ENCODE measurements at places on chromosomes 2 and 18.

GRCh38 chr2:118473846-118474540 is 373.5 kb downstream of the EN1 start:
- DNase-seq = no peak

GRCh38 chr2:201182650-201183364 is at the start of gene CASP10:
TSS of gene CASP10 (plus strand) at chr2:201183141. CDS start at chr2:201185778, 2,637 bp downstream.
- DNase-seq = peak; percentile 29

DNA sequence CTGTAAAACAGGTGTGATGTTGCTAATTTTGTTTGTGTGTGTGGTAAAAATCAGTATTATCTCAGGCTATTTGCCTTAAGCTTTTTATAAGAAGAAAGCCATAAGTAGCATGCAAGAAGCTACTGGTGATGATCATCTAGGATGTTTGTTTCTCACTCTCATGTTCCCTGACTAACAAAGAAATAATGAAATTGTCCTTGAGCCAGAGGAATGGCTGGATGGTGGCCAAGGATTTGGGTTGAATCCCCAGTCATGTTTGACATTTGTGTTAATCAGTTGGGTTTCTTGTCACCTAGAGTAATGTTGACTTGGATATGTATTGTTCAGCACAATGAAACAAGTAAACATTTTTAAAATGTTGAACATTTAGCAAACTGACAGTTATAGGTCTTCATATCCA is 496.8 kb upstream of the ZEB2 start:
- no peak for DNase-seq

- no peak for DNase-seq
Measured at GRCh38 chr2:45343251-45344017, 267.6 kb downstream of the SRBD1 start.

DNA sequence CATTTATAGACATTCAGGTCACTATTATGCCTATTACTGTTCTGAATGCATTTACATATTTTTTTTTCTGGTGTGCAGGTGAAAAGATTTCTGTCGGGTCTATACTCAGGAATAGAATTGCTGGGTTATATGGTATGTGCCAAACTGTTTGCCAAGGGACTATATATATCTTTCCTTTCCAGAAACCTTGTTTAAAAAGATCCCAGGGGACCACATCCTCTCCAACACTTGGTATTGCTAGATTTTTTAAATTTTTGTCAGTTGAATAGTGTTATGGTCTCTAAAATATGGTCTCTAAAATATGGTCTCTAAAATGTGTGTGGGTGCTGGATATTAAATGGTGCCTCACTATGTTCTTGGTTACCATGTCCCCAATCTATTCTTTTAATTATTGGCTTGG is 131.3 kb downstream of the INSIG2 start:
- no peak for DNase-seq

GRCh38 chr18:74334242-74334893 is 18.7 kb downstream of the C18orf63 start:
- DNase-seq = no peak

GRCh38 chr18:62346333-62347088 is 21.4 kb downstream of the TNFRSF11A start:
- DNase-seq = no peak

DNA sequence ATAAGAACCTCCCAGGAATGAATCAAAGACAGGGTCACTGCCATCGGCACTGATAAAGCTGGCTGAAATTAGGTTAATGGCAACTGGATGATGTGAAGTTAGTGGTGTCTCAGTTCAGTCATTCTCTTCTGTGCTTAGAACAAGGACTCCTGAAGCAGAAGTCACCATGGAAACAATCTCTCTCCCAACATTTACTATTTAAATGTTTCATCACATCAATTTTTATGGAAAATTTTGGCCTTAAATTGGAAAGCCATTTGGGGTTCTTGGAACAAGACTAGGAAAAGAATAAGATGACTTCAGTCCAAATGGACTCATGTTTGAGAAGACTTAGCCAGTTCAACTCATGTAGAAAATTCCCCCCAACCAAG is 15.5 kb upstream of the ARL5A start:
- no peak for DNase-seq

GRCh38 chr2:220460257-220460985 is 833.0 kb downstream of the SLC4A3 start:
- DNase-seq = no peak

GRCh38 chr2:214987261-214987660 is 151.2 kb downstream of the ABCA12 start:
- DNase-seq = peak; percentile 63

- no peak for DNase-seq
Measured at GRCh38 chr2:168039881-168040280, 207.5 kb downstream of the STK39 start.

DNA sequence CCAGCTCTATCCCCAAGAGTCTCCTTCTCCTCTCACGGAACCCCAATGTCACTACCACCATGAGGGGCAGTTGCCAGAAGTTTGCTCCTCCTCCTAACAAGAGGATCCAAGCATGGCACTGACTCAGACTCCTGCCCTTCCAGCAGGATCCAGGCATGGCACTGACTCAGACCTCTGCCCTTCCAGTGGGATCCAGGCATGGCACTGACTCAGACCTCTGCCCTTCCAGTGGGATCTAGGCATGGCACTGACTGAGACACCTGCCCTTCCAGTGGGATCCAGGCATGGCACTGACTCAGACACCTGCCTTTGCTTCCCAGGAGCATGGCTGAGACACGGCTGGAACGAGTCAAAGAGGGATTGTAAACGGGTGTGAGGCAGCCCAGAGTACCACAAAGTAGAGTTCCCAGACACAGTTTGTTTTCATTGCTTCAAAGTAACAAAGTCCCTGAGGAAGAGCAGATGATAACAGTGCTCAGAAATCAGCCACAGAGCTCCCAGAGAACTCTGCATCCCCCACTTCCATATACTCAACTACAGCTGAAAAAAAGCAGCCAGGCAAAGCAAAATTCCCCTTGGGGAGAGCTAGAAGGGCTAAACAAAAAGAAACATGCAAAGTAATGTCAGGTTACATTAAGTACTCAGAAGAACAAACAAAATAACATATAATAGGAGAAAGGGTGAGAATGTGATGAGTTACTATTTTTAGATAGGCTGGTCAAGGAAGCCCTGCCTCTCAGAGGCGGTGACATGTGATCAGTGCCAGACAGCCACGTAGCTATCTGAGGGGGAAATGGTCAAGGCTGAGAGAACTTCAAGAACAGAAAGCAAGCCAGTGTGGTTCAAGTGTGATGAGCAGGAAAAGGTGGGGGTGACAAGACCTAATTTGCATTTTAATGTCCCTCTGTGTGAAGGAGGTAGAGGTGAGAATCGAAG is 3.0 kb downstream of the BUB1 start:
- no peak for DNase-seq

- DNase-seq = peak; percentile 99
Measured at GRCh38 chr2:12534646-12535263, 182.0 kb upstream of the TRIB2 start.

GRCh38 chr18:48842259-48843061 is 108.3 kb downstream of the SMAD7 start:
- no peak for DNase-seq

- DNase-seq = no peak
Measured at GRCh38 chr18:7541835-7542234, 25.3 kb upstream of the PTPRM start.

DNA sequence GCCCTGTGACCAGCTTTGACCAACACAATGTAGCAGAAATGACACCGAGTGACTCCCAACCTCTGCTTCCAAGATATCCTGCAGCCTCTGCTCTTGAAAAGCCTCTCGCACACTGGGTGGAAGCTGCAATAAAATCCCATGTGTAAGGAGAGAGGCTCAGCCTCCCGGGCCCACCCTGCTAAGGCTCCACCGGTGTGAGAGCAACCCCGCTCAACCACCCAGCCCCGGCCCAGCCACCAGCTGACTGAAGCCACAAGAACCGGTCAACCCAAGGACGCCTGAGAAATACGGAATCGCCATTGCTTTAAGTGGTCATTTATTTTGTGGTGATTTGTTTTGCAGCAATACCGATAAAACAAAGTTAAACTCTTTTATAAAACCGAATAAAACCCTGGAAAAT is 452.8 kb upstream of the SMIM21 start:
- DNase-seq = no peak

DNA sequence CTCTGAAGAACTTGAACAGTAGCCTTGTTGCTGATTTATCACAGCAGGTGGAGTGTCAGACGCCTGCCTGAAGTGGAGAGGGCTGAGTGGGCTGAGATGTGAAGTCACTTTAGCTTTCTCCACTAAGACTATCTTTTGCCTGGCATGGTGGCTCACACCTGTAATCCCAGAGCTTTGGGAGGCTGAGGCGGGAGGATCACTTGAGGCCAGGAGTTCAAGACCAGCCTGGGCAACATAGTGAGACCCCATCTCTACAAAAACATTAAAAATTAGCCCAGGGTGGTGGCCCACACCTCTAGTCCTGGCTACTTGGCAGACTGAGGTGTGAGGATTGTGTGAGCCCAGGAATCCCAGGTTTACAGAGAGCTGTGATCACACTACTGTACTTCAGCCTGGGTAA is 60.6 kb upstream of the TTC39C start:
- DNase-seq = no peak

- no peak for DNase-seq
Measured at GRCh38 chr2:111155610-111156009, 34.9 kb downstream of the BCL2L11 start.

DNA sequence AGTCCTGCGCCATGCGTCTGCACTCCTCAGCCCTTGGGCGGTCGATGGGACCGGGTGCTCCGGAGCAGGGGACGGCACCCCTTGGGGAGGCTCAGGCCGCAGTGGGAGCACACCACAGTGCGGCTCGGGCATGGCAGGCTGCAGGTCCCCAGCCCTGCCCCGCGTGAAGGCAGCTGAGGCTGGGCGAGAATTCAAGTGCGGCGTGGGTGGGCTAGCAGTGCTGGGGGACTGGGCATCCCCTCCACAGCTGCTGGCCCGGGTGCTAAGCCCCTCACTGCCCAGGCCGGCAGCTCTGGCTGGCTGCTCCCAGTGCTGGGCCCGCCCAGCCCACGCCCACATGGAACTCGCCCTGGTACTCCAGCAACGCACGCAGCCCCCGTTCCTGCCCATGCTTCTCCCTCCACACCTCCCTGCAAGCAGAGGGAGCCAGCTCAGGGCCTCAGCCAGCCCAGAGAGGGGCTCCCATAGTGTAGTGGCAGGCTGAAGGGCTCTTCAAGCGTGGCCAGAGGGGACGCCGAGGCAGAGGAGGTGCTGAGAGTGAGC is 198.3 kb upstream of the CNTNAP5 start:
- DNase-seq = no peak

- peak; percentile 42 for DNase-seq
Measured at GRCh38 chr2:120867290-120868241, 131.9 kb downstream of the GLI2 start.

DNA sequence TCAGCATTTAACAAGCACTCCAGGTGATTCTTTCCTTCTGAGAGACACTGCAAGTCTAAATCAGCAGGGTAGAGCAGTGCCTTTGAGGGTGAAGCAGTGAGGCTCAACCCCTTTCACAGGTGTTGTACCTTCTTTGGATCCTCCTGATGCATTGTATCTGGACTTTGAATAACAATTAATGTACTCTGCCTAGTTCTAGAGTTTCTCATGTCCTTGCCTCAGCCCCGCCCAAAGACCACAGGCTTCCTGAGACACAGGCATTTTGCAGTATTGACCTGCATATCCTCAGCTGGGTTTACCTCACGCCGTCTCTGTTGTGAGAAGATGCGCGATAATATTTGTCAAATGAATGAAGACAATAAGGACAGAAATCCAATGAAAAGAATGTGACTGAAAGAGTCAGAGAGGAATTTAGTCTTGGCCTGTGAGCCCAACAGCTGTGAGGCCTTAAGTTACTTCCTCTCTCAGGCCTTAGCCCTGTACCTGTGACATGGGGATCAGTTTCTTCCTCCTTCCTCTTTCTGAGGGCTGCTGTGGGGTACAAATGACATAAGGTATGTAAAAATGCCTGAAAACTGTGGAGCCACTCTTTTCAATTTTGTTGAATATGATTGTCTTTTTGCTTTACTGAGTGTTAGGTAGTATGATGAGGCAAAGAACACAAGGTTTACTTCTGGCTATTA is 43.7 kb downstream of the WIPF1 start:
- DNase-seq = no peak
